ENCODE measurements at places on chromosomes 13 and 19.
A peak's percentile ranks its signal among the peaks of the same experiment; 100 is the strongest.

- DNase-seq, result no peak
These were observed 7.1 kb downstream of the LTBP4 start for GRCh38 chr19:40608240-40608621.

- DNase-seq, result no peak
These were observed 56.1 kb upstream of the RNF113B start for GRCh38 chr13:98233127-98233526.

GRCh38 chr13:19069684-19070397, 111.8 kb downstream of the TUBA3C start:
- no peak for DNase-seq

DNA sequence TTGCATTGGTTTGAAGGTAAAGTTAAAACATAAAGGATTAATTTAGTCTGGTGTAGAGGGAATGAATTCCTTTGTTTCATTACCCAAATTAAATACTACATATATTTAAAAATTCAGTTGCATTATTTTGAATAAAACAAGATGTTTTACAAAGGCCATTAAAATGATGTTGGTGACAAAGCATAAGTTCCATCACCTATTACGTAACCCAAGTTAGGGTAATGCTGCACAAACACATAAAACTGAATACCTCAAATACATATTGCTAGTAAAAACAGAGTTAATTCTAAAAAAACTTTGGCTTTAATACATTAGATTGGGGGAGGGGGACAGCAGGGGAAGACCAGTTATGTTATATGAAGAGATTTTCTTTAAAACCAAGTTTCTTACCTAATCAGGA, 80.3 kb downstream of the SERP2 start:
- no peak for DNase-seq

GRCh38 chr13:29479716-29480492, 115.6 kb downstream of the SLC7A1 start:
- no peak for DNase-seq

GRCh38 chr13:30065181-30065580, 214.8 kb upstream of the UBL3 start:
- DNase-seq, result no peak

DNA sequence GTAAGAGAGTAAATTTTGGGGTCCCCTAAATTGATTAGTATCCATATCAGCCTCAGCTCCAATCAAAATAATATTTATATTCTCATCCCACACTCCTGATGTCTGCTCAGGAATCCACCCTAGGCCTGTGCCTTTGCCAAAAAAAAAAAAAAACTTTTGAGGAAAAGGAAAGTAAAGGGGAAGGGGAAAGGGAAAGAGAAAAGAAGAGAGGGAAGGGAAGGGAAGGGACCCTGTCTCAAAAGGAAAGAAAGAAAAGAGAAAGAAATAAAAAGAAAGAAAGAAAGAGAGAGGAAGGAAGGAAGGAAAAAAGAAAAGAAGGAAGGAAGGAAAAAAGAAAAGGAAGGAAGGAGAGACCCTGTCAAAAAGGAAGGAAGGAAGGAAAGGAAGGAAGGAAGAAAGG, 91.8 kb upstream of the CACNA1A start:
- DNase-seq, result no peak

GRCh38 chr19:8416796-8417195, 3.7 kb downstream of the MARCHF2 start:
- no peak for DNase-seq

GRCh38 chr13:30799356-30799824, 64.0 kb downstream of the ALOX5AP start:
- DNase-seq, result no peak

DNA sequence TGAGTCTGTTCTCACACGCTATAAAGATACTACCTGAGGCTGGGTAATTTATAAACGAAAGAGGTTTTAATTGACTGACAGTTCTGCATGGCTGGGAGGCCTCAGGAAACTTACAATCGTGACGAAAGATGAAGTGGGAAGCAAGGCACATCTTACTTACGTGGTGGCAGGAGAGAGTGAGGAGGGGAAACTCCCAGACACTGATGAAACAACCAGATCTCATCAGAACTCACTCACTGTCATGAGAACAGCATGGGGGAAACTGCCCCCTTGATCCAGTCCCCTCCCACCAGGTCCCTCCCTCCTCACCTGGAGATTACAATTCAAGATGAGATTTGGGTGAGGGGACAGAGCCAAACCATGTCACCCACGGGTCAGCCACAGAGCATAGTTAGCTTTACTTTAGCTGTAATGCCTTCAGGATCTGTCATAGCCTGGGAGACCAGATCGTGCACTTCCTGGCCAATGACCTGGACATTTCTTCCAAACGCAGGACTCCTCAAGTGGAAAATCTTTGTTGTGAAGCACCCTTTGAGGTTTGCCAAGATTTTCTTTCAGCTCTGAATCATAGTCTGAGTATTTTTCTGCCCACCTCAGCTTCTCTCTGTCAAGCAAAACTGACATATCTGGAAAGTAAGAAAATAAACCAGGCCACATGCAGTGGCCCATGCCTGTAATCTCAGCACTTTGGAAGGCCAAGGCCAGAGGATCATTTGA, 25.2 kb upstream of the HIF3A start:
- peak; percentile 85 for DNase-seq

DNA sequence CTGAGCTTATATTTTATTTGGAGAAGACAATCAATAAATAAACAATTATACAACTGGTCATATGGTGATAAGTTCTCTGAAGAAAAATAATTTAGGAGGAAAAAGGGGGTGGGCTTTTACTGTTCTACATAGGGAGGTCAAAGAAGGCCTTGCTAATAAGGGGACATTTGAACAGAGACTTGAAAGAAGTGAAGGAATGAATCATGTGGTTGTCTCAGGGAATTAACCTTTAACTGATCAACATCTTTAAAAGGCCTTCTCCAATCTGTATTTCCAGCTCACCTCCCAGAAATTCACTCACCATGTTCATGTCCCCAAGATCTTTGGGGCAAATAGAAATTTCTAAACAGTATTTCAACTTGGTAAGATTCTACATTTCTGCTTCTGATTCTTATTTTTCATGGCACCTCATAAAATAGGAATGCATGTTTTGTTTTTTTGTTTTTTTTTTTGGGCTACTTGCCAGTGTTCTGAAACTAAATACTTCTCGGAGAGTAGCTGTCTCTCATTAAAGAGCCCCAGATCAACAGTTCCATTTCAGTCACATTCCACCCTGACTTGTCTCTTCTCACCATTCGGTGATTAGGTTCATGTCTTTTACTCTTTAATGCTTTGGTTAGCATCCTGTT, 19.2 kb upstream of the LPAR6 start:
- peak; percentile 73 for DNase-seq

- DNase-seq, result no peak
These were observed 1369.1 kb downstream of the UQCRFS1 start for GRCh38 chr19:27843861-27844260.

DNA sequence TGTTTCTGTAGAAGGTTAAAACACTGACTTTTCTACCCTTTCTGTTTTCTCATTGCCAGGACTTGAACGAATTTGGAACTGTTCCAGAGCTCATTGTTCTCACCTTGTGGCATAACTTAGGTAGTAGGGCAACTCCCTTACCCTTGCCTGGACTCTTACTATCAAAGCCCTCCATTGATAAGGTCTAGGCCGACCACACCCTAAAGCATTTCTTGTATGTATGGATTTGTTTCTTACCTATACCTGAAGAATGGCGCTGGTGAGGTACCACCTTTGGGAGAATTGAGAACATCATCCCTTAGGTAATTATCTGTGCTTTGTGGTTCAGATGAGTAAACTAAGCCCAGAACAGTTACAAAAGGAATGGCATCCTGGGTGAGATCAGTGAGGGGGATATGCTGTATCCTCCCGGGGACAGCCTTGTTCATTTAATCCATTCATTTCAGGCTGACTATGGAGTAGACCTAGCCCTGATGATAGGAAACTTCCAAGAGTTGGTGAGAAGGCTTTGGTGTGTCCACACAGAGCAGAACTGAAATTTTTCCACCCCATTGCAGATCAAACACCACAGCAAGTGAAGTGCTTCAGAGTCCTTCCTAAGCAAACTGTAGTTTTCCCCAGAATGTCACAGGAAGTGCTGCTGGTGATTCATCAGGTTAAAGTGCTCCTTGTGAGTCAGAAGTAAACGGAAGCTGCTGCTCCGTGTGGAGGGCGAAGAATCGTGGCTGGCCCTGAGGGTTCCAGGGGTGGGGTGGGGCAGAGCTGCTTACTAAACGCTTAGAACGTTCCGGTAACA, 113.0 kb downstream of the TEX26 start:
- DNase-seq, result peak; percentile 89

GRCh38 chr13:95644601-95645052, at the start of gene DZIP1:
Gene DZIP1, minus strand, starts transcription at chr13:95644706. Its CDS starts 2,677 bp downstream, at chr13:95642029.
- DNase-seq, result peak; percentile 85

DNA sequence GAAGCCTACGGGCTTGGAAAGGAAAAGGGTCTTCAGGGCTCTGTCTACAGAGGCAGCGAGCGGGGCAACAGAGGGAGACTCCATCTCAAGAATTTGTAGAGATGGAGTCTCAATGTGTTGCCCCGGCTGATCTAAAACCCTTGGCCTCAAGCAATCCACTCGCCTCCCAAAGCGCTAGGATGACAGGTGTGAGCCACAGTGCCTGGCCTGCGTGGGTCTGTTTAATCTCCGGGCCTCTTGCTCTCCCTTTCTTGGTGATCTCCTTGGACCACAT, 8.1 kb downstream of the RPS9 start:
- peak; percentile 15 for DNase-seq
